ENCODE measurements at places on chromosomes 5 and 9.

DNA sequence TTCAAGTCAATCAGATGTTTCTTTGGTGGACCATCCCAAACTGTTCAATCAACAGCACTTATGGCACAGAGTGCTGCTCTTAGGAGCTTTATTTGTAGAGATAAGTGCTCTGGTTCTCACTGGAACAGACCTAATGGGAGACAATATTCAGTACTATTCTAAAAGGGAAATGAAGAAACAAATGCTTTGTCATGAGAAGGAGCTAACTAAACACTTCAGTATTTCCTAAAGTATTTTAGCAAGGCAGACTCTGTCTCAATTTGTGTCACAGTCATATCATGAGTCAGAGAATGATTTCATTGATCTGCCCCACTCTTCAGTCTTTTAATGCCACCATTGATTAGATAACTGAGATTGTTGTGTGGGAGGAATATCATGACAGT lies 175.3 kb downstream of the SLF1 start:
- DNase-seq: peak; percentile 65

GRCh38 chr9:122334916-122335315 lies 35.9 kb upstream of the PTGS1 start:
- no peak for DNase-seq

GRCh38 chr9:121776001-121776738 lies 124.7 kb downstream of the DAB2IP start:
- no peak for DNase-seq

GRCh38 chr5:102713682-102714231 lies 41.3 kb upstream of the PAM start:
- peak; percentile 17 for DNase-seq

- DNase-seq: no peak
Observed at GRCh38 chr9:99253772-99254431, 31.8 kb downstream of the SEC61B start.

- no peak for DNase-seq
Observed at GRCh38 chr5:126054577-126055347, 368.4 kb upstream of the GRAMD2B start.

GRCh38 chr9:37284636-37285035 lies 137.9 kb upstream of the GRHPR start:
- no peak for DNase-seq

DNA sequence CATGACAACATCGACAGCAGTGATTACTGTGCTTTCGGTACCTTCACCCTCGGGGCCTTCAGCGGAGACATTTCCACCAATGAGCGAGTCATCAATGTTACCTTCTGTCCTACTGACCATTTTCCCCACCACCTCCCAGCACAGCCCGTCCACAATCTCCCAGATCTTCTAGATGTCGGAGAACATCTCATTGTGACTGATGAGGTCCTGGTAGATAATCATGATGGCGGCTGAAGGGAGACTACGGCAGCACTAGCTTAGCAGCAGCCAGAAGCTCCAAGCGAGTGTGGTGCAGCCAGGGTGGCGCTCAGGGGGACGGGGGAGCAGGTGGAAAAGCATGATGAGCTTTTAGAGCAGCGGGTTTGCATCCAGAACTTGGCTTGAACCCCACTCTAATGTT lies 379.0 kb downstream of the TLR4 start:
- no peak for DNase-seq

- DNase-seq: no peak
Observed at GRCh38 chr5:2890011-2890410, 138.5 kb upstream of the IRX2 start.

DNA sequence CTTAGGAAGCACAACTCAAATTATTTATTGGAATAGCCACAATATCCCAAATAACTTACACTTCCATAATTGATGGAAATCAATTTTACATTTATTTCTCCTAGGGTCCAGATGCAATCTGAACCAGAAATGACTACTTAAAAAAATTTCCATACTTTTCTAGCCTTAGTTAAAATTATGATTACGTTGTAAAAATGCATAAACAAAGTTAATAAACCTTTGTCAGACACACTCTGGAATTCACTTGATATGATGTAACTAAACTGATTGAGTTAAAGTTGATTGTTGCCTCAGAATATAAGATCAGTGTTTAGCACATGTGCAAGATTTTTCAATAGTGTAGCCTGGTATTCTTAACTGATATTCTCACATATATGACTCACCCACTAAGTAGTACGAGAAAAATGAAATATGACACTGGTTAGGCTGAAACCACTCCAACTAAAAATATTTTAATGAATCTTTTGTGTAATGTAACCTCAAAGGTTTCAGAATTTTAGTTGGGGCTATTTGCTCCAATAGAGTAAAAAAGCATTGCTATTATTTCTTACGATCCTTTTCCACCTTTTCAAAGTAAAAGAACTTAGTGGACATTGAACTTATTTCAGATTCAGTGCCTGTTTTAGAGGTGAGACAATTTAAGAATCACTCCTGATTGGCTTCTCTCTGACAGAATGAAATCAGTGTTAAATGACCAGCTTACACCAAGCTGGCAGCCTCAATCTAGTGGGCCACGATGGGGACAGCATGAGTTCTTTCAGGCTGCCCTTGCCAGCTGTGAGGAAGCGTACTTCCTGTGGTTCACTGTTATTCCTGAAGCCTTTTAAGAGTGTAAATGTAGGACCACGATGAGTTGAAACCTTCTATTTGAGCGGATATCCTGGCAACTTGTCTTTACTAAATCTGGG lies 277.2 kb upstream of the CDH9 start:
- DNase-seq: no peak

DNA sequence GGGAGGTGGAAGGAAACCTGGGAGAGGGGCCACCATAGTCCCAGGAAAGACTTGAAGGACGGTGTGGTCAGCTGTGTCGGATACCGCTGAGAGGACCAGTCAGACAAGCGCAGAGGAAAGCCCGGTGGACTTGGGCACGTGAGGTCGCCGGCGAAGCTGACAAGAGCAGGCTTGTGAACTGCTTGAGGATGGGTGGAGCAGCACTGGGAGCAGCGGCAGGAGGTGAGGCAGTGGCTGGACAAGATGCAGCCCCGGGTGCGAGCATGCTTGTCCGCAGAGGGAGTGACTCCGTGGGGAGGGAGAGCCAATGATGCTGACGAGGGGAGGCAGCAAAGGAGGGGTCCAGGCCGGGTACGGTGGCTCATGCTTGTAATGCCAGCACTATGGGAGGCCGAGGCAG lies 18.3 kb upstream of the CD74 start:
- no peak for DNase-seq

DNA sequence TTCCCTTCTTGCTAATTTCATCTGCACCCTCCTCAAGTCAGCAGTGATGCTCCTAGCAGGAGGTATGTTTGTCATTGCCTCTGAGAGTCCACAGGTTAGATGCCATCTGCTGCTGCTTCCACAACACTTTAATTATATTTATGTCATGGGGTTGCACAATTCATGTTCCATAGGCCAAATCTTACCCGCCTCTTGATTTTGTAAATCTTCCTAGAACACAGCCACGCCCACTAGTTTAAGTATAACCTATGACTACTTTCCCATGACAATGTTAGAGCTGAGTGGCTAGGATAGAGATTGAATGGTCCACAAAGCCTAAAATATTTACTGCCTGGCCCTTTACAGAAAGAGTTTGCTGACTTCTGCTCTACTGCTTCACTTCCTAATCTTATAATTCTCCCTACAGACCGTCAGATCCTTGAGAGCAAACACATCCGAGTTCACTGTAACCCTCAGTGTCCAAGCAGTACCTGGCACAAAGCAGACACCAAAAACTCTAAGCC lies 21.1 kb downstream of the LIFR start:
- DNase-seq: no peak

GRCh38 chr9:124130277-124131075 lies 118.9 kb downstream of the LHX2 start:
- DNase-seq: no peak

DNA sequence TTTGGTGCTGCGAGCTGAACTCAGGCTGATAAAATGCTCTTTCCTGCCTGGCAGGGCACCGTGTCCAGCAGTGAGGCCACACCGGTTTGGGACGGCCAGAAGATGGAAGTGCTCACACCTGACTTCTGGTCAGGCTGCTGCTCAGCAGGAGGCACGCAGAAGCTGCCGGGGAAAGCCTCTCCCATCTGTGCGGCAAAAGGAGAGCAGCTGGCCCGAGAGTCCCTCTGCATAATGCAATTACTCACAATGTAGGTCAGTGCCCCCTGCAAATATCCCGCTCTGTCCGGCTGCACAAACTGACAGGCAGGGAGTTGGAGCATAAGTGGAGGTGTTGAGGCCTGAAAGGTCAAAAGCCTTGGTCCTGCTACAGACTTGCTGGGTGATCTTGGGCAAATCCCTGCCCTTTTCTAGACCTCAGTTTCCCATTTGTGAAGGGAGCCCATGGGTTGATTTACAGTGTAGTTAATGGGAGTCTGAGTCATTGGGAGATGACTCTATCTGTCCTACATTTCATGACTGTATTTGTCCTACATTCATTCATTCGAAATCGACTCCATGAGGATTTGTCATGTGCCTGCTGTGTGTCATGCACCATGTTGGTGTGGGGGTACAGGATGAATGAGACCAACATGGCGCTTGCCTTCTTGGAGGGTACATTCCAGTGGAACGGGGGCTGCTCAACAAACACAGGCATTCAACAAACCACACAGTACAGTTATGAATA lies 61.8 kb upstream of the TBC1D2 start:
- DNase-seq: peak; percentile 48

DNA sequence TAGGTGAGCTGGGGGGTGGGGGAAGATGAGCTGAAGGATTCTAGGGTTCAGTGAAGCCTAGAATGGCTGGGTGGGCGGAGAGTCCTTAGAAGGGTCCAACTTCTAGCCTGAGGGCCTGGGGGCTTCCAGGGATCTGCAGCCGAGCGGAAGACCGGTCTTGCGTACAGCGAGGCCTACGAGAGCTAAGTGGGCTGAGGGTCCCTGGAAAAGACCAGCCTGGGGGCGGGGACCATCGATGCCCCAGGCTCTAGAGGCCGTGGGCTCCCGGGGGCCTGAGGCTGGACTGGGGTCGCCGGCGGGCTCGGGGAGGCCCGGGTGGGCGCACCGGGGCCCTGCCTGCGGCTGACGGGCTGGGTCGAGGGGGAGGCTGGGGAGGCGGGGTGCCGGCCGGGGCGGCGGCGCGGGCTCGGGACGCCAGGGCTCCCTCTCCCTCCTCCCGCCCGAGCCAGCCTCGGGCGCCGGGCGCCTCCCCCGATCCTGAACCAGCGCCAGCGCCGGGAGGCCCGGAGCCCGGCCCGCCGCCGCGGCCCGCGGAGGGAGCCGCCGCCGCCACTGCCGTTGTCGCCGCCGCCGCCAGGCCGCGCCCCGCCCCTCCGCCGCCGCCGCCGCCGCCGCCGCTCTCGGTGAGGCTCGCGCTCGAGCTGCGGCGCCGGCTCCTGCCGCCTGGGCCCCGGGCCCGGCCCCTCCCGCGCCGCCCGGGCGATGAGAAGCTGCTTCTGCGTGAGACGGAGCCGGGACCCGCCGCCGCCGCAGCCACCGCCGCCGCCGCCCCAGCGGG lies at the start of gene MVB12B:
TSS of gene MVB12B (plus strand) at position 602 of the 778 bp plus-strand sequence. CDS start at position 703, 101 bp downstream.
- DNase-seq: peak; percentile 90

- peak; percentile 18 for DNase-seq
Observed at GRCh38 chr9:97046228-97046627, 7.3 kb upstream of the CTSV start.

DNA sequence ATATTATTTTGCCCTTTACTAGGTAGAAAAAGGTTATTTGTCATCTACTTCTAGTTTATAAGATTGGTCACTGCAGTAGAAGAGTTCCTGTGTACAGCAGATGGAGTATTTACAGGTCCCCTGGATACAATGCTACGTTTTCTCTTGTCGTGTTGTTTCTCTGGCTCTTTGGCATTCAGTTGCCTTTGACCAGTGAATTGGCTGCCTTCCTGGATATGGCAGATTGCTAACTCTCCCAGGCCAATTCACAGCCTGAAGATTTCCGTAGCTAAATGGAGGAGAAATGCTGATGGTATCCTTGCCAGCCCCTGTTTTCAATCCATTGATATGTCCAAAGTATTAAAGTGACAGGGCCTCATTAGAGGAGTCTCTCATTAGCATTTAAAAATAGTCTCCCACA lies 32.5 kb upstream of the GNAQ start:
- DNase-seq: peak; percentile 18

DNA sequence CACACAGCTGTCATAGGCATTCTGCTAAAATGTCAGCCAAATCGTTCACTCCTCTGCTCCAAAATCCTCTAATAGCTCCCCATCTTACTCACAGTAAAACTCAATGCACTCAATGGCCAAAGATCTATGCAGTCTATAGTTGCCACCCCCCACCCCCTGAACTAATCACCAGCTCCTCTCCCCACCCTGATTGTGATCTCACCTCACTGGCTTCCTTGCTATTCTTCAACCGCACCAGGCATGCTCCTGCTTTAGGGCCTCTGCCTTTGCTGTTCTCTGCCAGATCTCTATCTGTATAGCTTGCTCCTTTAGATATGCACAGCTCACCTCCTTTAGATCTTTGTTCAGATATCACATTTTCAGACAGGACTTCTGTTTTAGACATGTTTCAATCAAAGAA lies 33.2 kb upstream of the SNX2 start:
- DNase-seq: peak; percentile 11

DNA sequence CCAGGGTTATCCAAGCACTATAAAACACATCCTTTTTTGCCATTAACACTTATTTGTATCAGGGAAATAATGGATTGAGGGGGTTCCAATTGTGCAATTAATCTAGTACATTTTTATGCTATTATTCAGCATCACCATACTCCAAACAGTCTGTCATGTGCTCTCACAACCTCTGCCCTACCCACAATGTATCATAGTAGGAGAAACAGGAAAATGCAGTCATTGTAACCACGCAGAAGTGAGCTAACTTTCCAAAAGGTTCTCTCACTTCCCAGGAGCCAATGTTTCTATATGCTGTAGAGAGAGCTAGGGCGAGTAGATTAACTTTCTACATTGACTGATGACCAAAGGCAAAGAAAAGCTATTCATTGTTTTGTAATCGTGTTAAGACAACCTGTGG lies 29.8 kb downstream of the DAB2 start:
- DNase-seq: peak; percentile 60

GRCh38 chr5:566636-567309 lies 42.5 kb upstream of the SLC9A3 start:
- DNase-seq: no peak

DNA sequence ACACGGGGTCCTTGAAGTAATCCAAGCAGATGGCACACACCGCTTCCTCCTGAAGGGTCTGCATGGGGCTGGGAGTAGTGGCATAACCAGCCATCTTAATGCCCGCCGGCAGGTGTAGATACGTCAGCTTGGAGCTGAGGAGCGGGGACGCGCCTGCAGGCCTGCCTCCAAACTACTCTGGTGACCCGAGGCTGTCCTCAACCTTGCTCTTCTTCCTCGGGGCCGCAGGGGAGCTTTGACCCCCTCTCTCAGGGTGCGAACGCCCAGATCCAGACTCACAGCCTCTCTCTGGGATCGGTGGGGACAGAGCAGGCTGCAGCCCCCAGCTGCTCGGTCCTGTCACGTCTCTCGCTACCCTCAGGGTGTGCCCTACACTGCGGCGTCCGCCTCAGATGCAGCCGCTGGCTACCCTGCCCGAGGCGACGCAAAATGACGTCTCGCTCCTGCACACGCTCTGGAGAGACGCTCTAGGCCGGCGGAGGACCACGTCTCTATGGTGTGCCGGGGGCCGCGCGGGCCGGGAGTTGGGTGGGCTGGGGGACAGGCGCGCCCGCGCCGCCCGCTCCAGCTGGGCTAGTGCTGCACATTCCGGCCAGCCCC lies at the start of gene TRIM52:
TSS of gene TRIM52 (minus strand) at position 424 of the 600 bp plus-strand sequence. CDS start at position 94, 330 bp downstream.
- DNase-seq: peak; percentile 92

- no peak for DNase-seq
Observed at GRCh38 chr5:37957218-37957617, 117.4 kb upstream of the GDNF start.

All from AG20443 (cell line).